Thoracic aorta (tissue), 2 donors: ENCODE measurements at places on chromosomes 6 and 20. TPM values are rescaled to one million over a fixed set of nuclear protein-coding genes. Genes with fewer than 3 reads are reported as not detected.

HLA-DOA gene
- total RNA-seq: 19.4 TPM

WFDC13 gene
- total RNA-seq: not detected

CLIC5 gene
- total RNA-seq: 2.6 TPM

SERINC3 gene
- 109 TPM for total RNA-seq

OR2B6 gene
- total RNA-seq: not detected

HLA-DQA1 gene
- 4.5 TPM for total RNA-seq

EEF1A2 gene
- total RNA-seq: not detected
